ENCODE measurements at places on chromosomes 12 and 14. TPM values are rescaled to one million over a fixed set of nuclear protein-coding genes. Genes with fewer than 3 reads are reported as not detected.

The TMEM229B gene
- 1.6 TPM for total RNA-seq

The EEF1AKMT3 gene
- total RNA-seq = 10.1 TPM

The POTEM gene
- total RNA-seq = not detected

The LRP1-AS gene
- total RNA-seq = not detected

The GPR33 gene
- not detected for total RNA-seq

Data from tongue (tissue), 3 donors.